ENCODE measurements at places on chromosomes 1 and 21. TPM values are rescaled to one million over a fixed set of nuclear protein-coding genes. Genes with fewer than 3 reads are reported as not detected.

- peak; percentile 31 for DNase-seq
Measured at GRCh38 chr1:16155537-16156410, at the start of gene EPHA2. TSS of gene EPHA2 (minus strand) at chr1:16156069. CDS start at chr1:16155932, 137 bp downstream.

The CYP4X1 gene
- total RNA-seq, result 2.8 TPM

- no peak for DNase-seq
Measured at GRCh38 chr1:208174200-208174599, 70.0 kb downstream of the PLXNA2 start.

The ELAPOR1 gene
- 3.5 TPM for total RNA-seq

The CLEC20A gene
- total RNA-seq, result not detected

GRCh38 chr1:240341365-240342250 lies 249.9 kb downstream of the FMN2 start:
- DNase-seq, result no peak

GRCh38 chr1:206135248-206135647 lies 18.1 kb upstream of the AVPR1B start:
- no peak for DNase-seq

DNA sequence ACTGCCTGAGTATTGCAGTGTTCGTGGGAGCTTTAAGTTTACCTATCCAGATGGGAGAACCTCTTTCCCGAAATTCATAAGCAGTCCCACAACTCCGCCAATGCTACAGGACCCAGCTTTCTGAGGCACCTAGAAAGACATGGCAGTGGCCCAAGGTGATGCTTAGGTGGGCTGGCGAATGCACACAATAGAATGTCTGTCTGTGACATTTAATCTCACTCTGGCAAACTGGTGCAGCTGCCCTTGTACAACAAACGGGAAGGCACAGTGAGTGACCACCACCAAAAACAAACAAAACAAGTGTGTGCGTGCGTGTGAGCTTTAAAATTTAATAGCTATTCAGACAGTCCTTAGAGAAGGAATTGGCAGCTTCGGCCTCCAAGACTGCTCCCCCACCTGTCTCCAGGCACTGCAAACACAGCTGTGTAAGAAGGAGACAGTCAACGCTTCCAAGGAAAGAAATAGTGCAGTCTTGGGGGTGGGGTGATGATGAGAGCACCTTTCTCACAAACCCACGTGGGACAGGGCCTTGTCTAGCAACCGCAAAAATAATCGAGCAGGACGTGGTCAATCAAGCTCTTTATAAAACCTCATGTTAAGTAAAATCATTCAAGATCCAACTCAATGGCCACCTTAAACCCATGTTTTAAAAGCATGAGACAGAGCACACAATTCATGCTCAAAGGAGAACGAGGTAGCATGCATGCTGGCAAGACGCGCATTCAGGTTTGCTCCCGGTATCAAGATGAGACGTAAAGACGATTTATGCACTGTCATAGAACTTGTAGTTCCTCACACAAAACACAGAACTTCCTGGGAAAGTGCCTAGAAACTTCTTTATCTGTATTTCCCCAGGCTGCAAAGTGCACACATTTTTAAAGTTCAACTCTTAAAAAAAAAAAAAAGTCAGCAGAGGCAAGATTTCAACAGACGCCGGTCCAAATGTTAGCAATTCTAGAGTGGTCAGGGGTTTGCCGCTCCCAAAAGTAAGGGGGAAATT lies 84.1 kb downstream of the TM2D1 start:
- DNase-seq, result peak; percentile 74

- no peak for DNase-seq
Measured at GRCh38 chr1:176717066-176717750, 254.2 kb downstream of the PAPPA2 start.

The GBP1 gene
- total RNA-seq, result 42.4 TPM

- DNase-seq, result no peak
Measured at GRCh38 chr1:173128742-173129141, 78.0 kb upstream of the TNFSF18 start.

The ZNF670 gene
- total RNA-seq, result 4.4 TPM

- no peak for DNase-seq
Measured at GRCh38 chr1:227459977-227460376, 103.4 kb upstream of the ZNF678 start.

The ACBD6 gene
- total RNA-seq, result 32.6 TPM

DNA sequence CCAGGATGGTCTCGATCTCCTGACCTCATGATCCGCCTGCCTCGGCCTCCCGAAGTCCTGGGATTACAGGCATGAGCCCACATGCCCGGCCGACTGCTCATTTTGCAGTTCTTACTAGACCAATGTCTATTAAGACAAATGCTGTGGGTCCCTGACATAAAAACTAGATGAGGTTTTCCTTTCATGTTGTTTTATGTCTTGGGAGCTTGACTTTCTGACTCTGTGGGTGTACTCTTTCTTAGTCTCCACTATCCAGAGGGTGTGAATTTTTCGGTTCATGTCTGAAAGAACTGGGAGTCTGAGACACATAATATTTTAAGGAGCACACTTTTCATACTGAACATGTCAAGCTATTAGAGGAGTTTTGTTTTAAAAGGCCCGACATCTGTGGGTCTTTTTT lies 744.9 kb upstream of the B3GALT2 start:
- DNase-seq, result no peak

The RPAP2 gene
- total RNA-seq, result 9.1 TPM

DNA sequence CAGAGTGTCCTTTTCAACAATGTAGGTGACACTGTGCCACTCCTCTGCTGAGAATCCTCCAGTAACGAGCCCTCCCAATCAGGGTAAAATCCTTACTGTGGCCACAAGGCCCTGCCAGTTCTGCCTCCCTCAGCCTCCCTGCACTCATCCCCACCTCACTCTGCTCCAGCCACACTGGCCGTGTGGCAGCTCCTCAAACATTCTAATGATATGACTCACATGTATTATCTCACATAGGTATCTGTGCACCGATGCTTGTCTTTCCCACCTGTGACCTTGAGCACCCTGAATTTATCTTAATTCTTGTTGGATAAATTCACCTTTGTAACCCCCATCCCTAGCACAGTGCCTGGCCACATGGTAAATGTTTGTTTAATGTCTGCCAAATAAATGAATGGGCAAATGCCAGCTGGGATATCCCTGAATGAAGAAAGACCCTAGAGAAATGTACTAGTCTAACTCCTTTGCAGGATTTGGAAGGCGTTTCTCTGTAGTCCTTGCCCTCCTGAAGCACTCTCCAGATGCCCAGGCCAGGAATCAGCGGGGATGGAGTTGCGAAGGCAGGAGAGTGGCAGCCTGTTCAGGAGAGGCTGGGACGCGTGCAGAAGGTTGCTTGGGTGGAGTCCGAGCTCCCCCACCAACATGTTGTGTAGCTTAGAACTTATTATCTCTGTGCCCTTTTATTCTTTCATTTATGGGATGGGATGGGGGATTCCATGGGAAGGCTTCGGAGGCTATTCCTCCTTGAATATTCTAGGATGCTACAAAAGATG lies 106.0 kb downstream of the TMEM53 start:
- DNase-seq, result no peak

The FBXO28 gene
- 38.1 TPM for total RNA-seq

- DNase-seq, result no peak
Measured at GRCh38 chr1:172867216-172867818, 183.4 kb downstream of the TNFSF18 start.

The KIF26B gene
- 5.8 TPM for total RNA-seq

Measured in skin of body (tissue), 3 donors.